Activated CD8-positive, alpha-beta memory T cell treated with anti-CD3 and anti-CD28 coated beads for 1 hour (primary cell): ENCODE measurements at places on chromosomes 5 and 9.

DNA sequence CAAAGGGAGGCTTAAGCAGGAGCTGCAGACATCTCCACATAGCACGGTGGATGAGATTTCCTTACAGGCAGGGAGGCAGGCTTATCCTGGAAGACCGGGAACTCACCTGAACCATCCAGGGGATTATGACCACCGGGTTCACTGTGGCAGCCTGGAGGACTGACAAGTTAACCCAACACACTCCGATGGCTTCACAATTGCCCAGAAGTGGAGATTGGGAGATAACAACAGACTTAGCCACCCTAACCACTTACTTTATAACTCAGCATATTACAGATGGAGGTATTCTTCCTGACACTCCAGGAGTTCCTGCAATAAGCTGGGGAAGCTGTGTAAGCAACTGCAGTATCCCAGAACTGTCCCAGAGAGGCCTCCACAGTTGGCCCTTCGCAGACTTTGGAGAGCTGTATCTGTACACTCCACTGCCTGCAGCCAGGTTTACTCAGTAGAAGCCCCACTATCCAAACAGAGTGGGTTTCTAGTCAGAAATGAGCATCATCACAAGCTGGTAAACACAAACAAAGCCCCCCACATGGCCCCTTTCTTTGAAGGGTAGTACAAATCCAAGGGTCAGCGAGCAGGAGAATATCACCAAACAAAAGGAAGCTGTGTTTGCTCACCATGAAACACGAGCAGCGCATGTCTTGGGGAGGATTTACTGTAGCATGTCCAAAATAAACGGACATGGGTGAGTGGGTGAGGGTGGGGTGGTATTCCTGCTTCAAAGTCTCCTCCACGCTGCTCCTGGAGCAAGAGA, 462.2 kb downstream of the RASEF start:
- no peak for DNase-seq

DNA sequence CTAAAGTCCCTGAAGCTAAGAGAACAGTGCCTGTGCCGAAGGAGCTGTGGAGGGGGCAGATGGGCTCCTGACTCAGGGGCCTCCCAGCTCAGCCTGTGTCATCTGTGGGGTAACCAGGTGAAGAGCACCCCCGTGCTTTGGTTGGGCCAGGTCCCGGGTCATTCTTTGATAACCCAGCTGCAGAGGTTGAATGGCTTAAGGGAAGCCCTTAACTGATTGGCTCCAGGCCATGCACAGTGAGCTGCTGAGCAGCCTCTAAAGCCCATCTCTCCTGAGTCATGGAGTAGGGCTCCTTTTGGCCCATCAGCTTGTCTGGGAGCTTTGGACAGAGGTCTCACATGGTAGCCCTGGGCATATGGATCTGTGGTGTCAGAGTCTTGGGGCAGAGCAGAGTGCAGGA, 28.7 kb downstream of the COL27A1 start:
- no peak for DNase-seq

DNA sequence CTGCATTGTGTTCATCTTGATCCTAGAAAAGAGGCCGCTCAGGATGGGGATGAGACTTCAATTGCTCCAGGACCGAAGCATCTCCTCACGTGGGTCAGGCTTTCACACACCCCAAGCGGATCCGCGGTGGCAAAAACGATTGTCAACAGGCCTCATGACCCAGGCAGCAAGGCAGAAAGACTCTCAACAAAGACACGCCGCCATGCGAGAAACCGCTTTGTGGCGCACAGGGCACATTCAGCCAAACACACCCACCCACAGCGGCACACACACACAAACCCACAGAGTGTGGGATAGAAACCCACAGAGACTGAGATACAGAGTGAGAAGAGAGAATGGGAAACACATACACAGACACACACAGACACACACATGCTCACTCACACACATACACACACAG, 483.4 kb downstream of the SPATA31A7 start:
- no peak for DNase-seq

DNA sequence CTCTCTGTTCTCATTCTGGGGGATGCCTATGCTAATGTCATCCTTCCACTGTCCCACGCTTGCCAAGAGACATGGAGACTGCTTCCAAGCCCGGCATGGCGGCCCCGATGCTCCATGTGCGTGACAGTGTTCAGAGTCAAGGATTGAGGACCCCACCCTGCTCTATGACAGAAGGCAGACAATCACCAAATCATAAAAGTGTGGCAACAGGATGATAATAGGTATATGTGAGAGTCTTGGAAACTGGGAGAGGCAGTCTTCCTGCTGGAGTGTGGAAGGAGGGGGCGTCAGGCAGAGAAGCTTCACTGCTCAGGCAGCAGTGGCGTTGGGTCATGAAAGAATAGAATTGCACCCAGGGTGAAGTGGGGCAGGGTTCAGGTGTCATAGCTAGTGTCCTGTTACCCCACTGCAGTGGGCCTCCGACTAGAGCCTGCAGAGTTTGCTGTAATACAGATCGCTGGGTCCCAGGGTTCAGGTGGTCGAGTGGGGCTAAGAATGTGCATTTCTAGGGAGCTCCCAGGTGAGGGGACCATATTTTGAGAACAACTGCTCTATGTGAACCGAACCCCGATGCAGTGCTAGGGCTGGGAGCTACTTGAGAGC, 12.5 kb upstream of the GADD45G start:
- DNase-seq, result no peak

DNA sequence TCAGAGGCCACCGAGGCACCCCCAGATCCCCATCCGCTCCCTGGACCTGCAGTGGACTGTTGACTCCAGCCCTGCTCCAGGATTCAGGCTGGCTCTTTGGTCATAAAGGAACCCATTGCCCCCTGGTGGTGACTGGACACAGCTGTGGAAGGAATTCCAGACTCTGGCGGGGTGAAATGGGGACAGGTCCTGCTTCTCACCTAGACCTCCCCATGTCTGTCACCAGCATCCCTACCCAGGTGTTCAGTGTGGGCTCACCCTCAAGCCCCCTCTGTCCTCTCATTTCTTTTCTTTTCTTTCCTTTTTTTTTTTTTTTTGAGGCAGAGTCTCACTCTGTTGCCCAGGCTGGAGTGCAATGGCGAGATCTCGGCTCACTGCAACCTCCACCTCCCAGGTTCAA, 25.5 kb upstream of the STXBP1 start:
- peak; percentile 35 for DNase-seq

DNA sequence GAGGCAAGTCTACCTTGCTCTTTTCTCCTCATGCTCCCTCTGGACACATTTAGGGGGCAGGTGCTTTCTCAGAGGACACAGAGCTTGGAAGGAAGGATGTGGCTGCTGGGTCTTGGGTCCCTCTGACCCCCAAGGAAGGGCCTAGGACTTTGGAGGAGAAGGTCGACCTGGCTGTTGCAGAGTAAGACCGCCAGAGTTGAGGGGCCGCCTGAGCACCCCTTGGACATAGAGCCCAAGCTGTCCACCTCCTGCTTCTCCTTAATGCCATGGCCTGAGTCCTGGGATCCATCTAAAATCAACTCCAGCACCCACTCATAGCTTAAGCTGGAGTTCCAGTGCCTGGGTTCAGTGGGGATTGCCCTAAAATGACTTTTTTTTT, 20.6 kb downstream of the LAMC3 start:
- DNase-seq, result no peak

- no peak for DNase-seq
These were observed 36.0 kb downstream of the TTC1 start for GRCh38 chr5:160044967-160045366.

DNA sequence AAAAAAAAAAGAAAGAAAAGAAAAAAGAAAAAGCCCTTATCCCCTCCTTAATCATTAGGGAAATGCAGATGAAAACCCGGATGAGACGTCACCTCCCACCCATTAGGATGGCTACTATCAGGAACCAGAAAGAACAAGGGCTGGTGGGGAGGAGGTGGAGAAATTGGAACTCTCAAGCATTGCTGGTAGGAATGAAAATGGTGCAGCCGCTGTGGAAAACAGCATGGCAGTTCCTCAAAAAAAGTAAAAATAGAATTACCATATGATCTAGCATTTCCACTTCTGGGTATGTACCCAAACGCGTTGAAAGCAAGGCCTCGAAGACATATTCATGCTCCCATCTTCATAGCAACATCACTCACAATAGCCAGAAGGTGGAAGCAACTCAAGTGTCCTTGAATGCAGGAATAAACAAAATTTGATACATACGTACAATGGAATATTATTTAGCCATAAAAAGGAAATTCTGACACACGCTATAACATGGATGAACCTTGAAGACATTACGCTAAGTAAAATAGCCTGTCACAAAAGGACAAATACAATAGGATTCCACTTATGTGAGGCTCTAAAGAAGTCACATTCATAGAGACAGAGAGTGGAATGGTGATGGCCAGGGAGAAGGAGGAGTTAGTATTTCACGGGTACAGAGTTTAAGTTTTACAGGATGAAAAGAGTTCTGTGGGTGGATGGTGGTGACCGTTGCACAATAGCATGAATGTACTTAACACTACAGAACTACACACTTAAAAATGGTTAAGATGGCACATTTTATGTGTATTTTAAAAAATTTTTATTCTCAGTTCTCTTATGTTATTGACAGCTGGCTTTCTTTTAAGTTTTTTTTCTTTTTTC, 166.8 kb upstream of the IER5L start:
- no peak for DNase-seq

- no peak for DNase-seq
These were observed 160.7 kb upstream of the DAPK1 start for GRCh38 chr9:87336914-87337333.
